ENCODE measurements at places on chromosomes 3 and 15.

DNA sequence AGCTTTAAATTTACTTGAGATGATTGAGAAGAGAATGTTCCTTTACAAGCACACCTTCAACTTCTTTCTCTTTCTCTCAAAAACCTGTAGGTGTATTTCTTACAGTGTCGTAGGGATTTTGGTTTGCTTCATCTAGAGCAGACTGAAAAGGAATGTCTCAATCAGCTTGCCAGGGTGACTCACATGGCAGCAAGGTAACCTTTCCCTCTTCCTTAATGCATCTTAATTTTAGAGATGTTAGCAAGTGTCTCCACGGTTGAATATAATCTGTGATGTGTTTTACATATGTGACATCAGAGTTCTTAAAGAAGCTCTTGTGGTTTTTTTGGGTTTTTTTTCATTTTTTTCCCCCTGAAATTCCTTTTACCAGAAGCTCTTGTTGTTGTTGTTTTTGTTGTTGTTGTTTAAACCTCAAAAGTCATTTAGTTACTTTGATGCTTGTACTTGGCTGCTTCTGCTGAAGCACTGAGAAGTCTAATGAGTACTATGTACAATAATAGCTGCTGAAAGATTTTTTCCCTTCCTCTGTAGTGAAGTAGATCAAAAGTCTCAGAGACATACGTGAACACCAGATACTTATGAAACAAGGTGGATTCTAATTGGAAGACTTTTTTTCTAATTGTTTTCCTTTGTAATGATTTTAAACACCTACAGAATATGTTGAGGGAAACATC is 83.1 kb downstream of the RETNLB start:
- no peak for DNase-seq

GRCh38 chr3:127008236-127008635 is 25.3 kb downstream of the PLXNA1 start:
- no peak for DNase-seq

DNA sequence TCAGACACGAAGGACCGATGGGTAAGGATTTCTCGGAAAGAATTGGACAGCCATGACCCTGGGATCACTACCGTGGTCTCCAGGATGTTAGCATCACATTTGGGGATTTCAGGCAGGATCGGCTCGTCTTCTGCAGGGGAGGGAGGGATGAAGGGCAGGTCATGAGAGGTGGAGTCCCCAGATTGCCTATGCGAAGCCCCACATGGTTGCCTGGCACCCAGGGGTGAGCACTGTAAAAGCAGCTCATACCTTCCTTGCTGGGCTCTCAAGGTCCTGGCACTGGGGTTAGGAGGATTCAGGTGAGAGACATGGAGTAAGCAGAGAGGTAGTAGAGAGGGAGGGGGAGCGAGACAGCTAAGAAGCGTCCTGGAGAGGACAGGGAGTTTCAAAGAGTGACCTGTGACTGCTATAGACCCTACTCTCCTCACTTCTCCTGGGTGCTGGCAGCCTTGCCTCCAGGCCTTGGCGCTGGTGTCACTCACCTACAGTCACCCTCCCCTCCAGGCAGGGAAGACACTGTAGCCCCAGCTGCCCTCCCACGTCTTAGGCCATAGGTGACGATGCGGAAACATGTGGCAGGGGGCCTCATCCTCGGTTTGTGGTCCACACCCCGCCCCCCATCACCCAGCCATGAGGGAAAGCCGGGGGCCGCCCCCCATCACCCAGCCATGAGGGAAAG is 15.0 kb upstream of the EHD4 start:
- no peak for DNase-seq

- DNase-seq, result no peak
Measured at GRCh38 chr3:129182390-129183185, 1.1 kb downstream of the CNBP start.

DNA sequence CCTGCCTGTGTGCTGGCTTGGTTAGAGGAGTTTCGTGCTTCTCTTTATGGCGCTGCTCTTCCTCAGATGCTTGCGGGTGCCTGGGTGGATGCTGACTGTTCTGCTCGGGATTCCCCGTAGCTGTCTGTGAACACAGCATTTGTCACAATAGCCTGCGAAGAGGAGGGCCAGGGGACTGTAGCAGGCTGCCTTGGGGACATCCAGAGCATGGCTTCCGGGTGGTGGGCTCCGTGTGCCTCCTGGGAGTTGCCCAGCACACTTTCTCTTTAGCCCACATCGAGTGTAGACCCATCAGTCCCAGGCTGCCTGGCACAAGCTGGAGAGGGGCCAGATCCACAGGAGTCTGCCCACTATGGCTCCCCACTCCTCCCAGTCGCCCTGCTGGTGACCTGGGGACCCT is 22.4 kb downstream of the LRRK1 start:
- no peak for DNase-seq

DNA sequence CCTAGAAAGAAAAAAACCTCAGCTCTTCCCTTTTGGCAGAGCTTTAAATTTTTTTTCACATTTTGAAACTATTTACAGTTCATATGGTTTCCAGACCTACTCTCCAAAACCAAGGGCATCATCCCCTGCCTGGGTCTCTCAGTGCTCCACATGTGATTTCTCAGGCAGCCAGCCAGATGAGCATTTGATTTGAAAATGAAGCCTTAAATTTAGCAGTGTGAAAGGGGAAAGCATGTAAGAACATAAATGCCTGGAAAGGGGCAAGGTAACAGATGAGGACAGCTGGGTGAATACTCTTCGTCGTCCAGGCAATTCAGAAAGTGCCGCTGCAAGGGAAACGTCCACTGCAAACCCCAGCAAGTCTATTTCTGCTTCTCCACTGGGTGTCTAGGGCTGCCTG is 94.8 kb downstream of the ATP8B4 start:
- no peak for DNase-seq

DNA sequence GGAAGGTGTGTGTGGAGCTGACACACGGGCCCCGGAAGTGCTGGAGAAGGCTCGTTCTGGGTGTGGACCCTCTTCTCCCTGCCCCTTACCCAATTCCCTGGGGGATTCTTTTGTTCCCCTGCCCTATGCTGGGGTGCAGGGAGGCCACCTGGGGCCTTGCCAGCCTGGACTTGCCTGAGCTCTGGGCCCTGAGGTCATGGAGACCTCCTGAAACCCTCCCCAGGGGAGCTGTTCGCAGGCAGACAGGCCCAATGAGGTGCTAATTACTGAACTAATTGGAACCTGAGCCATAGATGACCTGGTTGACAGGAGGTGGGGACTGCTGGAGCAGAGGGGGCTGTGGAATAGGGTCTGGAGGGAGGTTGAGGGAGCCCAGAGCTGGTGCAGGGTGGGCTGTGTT is 9.4 kb upstream of the C15orf39 start:
- no peak for DNase-seq

DNA sequence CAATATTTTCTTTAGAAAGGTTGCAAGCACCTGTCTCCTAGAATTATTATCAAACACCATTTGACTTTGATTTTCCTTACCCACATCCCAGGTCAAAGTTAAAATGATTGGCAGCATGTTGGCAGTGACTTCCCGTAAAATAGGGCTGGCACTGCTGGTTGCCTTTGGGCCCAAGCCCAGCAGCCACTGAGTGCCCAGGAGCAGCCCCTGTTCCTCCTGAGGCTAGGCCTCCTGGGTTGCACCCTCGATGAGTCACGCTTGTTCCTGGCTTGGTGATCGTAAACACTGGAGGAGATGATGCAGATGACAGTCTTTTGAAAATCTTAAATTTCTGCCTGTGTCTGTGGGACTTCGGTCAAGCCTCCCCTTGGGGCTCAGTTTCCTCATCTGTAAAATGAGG is 290.0 kb downstream of the TLE3 start:
- no peak for DNase-seq

- DNase-seq, result no peak
Measured at GRCh38 chr15:45855907-45856579, 221.2 kb downstream of the SQOR start.

GRCh38 chr3:184745526-184745925 is 33.7 kb upstream of the MAGEF1 start:
- no peak for DNase-seq

DNA sequence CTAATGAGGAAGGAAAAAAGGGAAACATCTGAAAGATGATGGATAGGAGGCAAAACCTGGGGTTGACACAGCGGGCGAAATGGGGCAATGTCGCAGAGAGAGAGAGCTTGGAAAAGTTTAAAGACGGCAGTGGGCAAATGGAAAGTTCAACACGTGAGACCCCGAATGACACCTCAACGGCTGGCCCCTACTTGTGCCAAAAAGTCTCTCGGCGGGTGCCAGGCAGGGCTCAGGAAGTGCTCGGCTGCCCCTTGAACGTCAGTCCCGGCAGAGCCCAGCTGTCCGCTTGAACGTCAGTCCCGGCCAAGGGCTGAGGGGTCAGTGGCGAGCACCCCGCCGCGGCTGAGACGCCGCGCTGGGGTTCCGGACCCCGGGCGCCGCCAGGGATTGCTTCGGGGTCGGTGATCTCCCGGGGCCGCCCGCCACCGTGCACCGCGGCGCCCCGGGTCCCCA is 658 bp downstream of the EOGT start:
- no peak for DNase-seq

DNA sequence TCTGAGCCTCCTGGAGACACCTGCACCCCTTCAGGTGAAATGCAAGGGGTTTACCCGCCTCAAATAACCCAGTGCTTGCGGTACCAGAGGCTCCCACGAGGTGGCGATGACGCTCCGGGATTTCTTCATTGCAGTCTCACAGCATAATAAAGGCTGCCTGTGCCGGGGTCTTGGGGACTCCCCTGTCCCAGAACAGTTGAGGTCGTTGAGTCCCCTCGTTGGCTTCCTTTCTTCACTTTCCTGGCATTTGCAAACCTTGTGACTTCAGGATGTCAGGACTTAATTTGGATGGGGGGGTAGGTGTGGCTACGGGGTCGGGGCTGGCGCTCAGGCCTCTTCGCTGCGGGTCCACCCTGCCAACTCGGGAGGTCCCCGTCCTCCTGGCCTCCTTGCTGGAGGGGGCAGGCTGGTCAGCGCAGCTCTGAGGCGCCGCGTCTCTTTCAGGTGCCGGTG is 1.3 kb downstream of the GNAT1 start:
- DNase-seq, result peak; percentile 55

DNA sequence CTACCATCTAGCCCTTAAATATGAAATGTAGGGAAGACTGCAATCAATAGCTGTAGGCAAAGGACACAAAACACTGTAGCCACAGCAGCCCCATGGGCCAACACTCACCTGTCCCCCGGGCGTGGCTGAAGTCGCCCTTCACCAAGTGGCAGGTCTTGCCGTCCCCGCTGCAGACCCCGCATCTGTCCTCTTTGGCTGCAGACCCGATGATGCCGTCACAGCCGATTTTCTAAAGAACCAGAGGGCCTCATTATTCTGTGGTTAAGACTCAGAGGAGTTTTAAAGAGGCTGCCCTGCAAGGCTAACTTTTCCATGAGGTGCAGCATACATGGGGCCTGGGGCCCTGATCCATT is 245.6 kb downstream of the ADAMTS17 start:
- no peak for DNase-seq

GRCh38 chr3:37479981-37480380 is 305.6 kb upstream of the LRRFIP2 start:
- DNase-seq, result no peak

GRCh38 chr3:127820221-127820825 is 2.0 kb downstream of the MGLL start:
- no peak for DNase-seq

DNA sequence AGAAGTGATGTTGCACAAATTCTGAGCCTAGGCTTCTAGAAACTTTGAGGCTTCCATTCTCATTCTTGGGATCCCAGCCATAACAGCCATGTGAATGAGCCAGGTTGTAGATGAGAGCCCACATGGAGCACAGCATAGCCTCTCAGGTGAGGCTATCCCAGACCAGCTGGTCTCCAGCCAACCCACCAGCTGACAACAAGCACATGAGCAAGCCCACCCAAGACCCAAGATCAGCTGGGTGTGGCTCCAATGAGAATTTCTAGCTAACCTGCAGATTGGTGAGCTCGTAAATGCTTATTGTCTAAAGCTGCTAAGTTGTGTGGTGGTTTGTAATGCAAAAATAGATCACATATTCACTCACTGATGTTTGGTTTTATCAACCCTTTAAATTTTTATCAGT is 14.4 kb downstream of the KY start:
- no peak for DNase-seq

- no peak for DNase-seq
Measured at GRCh38 chr3:40714771-40715345, 190.1 kb downstream of the ZNF621 start.

- DNase-seq, result peak; percentile 48
Measured at GRCh38 chr15:78103406-78104118, 11.2 kb downstream of the SH2D7 start.

GRCh38 chr3:108489776-108490175 is 20.6 kb downstream of the MYH15 start:
- no peak for DNase-seq

DNA sequence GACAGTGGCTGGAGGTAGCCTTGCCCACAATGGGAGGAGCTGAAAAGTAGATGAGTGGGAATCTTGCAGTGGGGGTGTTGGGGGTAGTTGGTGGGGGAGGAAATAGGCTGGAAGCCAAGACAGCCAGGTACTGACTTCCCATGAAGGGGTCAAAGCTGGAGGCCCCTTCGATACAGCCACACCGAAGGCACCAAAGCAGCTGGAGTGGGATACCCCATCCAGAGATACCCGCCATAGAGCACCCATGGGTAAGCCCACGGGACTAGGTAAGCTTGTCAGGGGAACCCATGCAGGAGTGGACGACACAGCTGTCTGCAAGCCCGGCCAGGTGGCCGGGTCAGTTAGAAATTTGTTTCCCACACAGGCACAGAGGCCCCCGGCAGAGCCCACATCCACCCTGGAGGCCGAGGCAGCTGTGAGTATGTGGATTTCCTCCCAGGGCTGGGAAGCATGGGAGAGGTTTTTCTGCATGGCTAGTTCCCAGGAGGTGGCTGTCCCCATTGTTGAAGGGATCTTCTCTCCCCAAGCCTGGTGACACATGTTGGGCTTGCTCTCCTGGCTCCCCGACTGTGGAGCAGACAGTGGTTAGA is 28.6 kb downstream of the PRR23E start:
- no peak for DNase-seq

DNA sequence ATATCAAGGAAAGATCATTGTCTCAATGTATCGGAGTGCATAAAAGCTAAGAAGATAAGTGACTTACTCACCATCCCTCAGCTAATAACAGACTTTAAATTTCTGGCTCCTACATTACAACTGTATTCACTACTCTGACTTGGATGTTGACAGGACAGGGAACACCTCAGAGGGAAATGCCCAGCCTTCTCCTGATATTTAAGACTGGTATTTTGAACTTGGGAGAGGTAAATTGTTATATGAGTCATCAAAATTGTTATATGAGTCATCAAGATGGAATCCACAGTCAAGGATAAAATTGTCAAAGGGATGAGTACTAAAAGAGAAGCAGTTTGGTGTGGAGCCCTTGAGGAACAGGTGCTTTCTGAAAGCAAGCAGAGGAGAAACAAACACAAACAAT is 961.4 kb downstream of the VGLL3 start:
- no peak for DNase-seq

- DNase-seq, result no peak
Measured at GRCh38 chr3:22728406-22728805, 474.7 kb upstream of the UBE2E2 start.

DNA sequence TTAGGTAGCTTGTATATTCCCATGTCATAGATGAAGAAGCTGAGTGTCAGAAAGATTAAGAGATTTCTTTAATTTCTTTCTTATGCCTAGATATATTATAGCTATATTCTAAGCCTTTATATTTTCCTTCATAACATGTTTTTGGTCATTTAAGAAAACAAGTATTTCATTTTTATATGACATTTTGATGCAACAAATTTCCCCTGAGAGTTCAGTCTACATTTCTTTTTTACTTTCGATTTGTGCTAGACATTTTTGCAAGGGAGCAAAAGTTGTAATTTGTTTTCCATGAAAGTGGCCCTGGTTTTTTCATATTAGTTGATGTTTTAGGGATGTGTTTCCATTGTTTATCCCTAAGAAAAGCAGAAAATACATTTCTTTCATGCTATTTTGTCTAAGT is 344.9 kb downstream of the NLGN1 start:
- DNase-seq, result no peak

GRCh38 chr3:182793663-182794454 is 555 bp downstream of the ATP11B start:
- peak; percentile 10 for DNase-seq

All from activated CD4-positive, CD25-positive, alpha-beta regulatory T cell (primary cell).